ENCODE measurements at places on chromosomes 5 and 9.

GRCh38 chr9:27059412-27059811, 49.6 kb upstream of the TEK start:
- DNase-seq = no peak

GRCh38 chr9:115943431-115944165, 210.0 kb upstream of the PAPPA start:
- DNase-seq = no peak

- no peak for DNase-seq
Measured at GRCh38 chr9:98083566-98084183, 27.1 kb downstream of the NANS start.

DNA sequence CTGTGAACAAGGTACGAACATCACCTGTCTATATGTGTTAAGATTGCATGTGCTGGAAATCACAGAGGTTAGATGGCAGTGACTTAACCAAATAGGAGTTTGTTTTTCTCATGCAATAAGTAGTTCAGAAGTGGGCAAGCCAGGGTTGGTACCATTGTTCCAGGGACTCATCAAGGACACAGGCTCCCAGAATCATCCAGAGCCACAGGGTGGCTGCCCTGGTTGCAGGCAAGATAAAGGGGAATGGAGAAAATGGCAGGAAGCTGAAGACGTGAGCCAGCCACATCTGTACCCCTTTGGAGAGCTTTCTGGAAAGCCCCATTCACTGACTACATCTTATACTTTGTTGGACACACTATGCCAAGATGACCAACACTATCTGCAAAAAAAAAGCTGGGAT, 126.0 kb upstream of the IL12B start:
- DNase-seq = no peak

DNA sequence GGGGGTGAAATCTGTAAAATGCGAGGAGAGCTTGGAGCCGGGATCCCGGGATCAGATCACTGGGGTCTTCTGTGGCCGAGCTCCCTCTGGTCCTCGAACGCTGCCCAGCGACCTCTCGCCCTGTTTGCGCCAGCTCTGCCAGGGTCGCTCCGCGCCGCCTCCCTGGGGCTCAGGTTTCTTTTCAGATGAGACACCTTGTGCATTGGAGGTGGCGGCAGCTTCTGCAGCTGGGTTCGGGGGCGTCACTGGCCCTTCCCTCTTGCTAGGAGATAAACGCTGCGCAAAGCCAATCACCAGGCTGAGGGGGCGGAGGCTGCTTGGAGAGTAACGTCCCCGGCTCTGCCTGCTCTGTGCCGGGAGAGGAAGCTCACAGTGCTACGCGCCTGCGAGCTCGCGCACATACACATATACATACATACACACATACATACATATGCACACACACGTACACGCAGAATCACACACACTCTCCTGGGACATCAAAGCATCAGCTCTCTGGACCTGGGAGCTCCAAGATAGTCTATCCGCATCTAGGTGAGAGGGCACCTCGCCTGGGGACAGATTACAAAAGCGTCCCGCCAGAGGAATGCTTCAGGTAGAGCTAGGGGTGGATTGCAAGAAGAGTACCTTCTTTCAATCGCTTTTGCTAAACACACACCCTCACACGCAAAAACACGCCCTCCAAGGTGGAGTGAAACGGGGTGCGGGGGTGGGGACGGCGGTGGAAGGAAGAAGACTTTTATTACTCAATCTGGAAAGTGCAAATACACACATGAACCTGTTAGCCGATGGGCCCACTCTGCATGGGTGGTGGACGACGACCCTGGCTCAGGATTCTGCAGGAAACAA, at the start of gene ST8SIA4:
Gene ST8SIA4, minus strand, starts transcription at position 244 of the 849 bp plus-strand sequence. CDS start 327 bp downstream, outside the sequence.
- peak; percentile 61 for DNase-seq

- DNase-seq = no peak
Measured at GRCh38 chr5:153953411-153953810, 85.3 kb downstream of the FAM114A2 start.

GRCh38 chr5:38660194-38660668, 103.8 kb upstream of the LIFR start:
- no peak for DNase-seq

DNA sequence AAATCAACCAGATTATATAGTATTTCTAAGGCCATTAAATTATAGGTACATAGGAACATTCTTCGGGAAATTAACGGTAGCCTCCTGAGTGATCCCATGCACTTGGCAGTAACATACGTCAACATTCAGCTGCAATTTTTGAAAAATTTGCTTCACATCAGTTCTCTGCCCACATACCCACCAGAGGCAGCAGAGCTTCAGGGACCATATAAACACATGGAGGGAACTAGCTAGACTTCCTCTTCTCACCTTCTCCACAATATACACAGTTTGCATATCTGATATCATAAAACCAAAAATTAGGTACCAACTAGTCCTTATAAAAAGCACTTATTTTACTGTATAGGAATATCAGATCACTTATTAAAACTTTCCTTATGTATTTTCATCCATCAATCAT, 4.8 kb downstream of the PSIP1 start:
- no peak for DNase-seq

GRCh38 chr9:13131416-13131815, 148.1 kb downstream of the MPDZ start:
- DNase-seq = no peak

GRCh38 chr9:34572092-34572491, 17.4 kb downstream of the CNTFR start:
- DNase-seq = no peak

DNA sequence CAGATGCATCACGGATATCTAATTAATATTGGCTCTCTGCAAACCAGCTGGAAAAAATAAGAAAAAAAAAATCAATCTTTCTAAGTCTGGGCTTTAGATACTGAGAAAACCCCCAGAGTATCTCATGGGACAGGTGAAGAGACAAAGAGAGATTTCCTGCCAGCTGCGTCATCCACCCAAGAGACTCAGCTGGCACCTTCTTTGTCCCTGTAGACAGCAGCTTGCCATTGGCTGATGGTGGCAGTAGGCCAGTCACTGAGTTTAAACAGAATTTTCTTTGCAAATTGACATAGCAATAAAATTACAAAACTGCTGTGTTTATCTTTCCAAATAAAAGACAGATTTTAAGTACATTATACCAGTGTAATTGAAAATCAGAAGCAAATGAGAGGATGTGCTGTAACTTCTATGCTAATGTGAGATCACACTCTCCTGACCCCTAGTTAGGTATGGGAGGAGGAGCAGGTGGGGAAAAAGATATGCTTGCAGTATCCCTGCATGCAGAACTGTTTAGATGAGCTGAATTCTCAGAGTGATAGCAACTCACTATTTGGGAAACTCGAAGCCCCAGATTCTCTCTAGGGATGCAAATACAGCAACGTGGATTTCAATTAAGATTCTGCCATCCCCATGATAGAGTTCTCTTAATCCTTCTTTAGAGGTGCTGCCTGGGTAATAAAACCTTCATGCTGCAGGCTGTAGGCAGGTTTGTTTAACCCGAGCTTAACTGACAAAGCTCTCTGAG, 72.2 kb downstream of the NMUR2 start:
- DNase-seq = no peak

DNA sequence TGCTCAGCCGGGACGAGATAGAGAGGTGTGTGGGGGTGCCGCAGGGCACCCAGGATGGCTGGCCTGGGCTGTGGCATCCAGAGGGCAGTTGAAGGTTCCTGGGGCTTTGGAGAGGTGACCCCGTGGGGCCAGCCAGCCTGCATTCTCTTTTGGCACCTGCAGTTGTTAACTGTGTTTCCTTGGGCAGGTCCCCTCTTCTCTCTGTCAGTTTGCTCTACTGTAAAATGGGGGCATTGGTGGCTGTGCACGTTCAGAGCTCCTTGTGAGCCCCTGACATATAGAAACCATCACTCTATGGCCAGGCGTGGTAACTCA, 8.5 kb downstream of the ZDHHC12 start:
- no peak for DNase-seq

GRCh38 chr9:106874652-106875051, 11.7 kb downstream of the ZNF462 start:
- DNase-seq = no peak

GRCh38 chr5:136906545-136906944, 541.2 kb upstream of the TRPC7 start:
- no peak for DNase-seq

- no peak for DNase-seq
Measured at GRCh38 chr5:570446-570845, 41.7 kb upstream of the CEP72 start.

DNA sequence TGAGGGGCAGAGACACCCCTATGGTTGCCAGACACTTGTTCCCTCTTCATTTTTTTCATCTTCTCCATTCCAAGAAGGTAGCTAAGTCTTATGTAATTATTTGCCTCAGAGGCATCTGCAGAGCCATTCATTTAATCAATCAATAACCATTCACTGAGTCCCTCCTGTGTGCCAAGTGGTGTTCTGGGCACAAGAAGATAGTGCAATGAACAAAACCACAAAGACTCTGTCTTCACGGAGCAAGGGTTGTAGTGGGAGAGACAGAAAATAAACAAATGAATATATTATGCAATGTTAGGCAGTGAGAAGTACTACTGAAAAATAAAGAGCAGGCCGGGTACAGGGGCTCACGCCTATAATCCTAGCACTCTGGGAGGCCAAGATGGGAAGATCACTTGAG, 41.4 kb upstream of the CTNNA1 start:
- no peak for DNase-seq

GRCh38 chr5:77641963-77642737, 3.6 kb upstream of the OTP start:
- no peak for DNase-seq

- no peak for DNase-seq
Measured at GRCh38 chr9:74132986-74133385, 364.1 kb upstream of the RORB start.

- peak; percentile 38 for DNase-seq
Measured at GRCh38 chr5:19608444-19609002, 379.5 kb downstream of the CDH18 start.

GRCh38 chr9:98406469-98406868, 151.0 kb upstream of the TBC1D2 start:
- no peak for DNase-seq

DNA sequence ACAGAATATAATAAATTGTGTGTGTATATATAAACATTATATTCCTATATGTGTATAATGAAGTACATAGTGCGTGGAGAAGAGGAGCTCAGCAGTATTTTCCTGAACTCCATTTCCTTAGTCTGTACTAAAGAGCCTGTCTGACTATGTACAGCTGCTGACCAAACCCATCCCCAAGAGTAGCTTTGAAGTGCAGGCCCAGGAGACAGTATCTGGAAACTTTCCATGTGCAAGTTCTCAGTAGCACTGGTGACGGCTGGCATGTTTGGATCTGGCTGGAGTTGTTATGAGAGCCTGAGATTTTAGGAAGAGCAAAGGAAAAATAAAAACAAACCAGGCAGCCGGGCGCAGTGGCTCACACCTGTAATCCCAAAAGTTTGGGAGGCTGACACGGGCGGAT, 244.2 kb downstream of the RFK start:
- no peak for DNase-seq

DNA sequence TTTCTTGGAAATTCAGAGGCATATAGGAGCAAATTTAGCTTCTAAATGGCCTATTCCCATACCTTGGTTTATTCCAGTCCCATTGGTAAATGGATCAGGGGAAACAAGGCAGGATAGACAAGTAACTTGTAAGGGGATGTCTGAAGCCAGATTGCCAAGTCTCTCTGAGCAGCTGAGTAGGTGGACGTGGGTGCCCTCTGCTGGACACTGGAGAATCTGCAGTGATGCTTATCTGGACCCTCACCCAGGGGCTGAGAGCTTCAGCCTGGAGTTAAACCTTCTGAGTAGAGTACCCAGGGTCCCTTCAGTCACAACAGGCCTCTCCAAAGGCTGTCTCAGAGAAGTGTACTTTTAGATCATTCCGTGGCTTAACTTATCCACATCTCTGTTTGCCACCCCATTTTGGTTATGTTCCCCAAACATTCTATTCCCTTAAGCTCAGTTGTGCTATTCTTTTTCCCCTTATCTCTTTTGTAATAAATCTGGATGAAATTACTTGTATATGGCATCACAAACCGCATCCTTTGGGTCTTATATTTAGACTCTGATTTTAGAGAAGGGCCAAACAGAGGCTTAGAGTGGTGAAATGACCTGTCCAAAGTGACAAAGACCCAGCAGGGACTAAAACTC, 218.3 kb upstream of the GLRA1 start:
- DNase-seq = peak; percentile 9

DNA sequence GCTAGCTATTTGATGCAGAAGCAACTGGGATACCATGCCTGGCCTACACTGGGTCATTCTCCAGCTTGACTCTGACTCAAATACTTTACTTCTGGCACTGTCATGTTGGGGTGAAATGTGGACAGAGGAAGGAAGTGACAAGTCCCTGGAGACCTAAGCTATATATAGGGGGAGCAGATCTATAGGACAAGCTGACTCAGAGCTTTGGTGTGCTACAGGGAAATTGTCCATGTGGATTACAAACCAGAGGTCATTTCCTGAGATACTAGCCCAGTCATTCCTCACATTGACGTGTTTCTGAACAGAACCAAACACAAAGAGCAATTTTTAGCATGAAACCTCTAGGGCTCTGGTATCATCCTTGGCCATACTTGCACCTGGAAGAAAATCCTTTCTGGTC, 531.6 kb upstream of the CLINT1 start:
- DNase-seq = no peak

- no peak for DNase-seq
Measured at GRCh38 chr9:103900466-103900865, 193.6 kb upstream of the SMC2 start.

GRCh38 chr5:10702040-10702629, 58.9 kb downstream of the DAP start:
- DNase-seq = no peak

DNA sequence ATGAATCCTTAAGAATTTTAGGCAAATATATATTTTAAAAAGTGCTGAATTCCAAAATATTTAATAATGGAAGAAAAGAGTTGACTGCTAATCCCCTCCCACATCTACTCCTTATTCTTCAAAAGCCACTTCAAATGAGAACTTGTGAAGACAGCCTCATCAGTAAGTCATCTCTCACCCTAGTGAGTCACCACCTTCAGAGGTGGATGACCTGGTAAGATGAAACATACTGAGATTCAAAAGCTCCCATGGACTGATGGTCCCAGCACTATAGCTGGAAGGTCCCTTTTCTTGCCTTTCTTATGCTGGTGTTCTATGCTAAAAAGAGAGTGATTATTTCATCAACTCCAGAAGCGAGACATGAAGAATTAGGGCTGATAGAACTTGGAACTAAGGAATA, 37.8 kb upstream of the SPDL1 start:
- no peak for DNase-seq

GRCh38 chr9:91359734-91360470, 1.8 kb downstream of the AUH start:
- DNase-seq = no peak

DNA sequence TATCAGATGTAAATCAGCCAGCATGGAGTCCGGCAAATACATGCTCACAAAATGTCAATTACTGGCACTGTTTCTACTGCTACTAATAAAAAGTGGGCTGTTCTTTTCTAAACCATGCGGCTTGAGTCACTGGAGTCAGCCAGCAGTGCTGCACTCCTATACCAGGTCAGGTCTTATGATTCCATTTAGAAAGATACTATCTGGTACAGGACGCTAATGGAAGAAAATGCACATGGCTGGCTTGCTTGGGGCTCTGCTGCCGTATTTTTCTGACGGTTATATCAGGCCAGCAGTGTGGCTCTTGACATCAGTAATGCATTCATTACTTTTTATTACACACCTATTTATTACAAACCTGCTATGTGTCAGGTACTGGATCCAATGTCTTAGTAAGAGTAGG, 74.3 kb downstream of the NDFIP1 start:
- no peak for DNase-seq

- DNase-seq = no peak
Measured at GRCh38 chr5:159339460-159339859, 9.2 kb upstream of the IL12B start.
